ENCODE measurements at places on chromosomes 11 and 22.

- DNase-seq: peak; percentile 84
Measured at GRCh38 chr11:65558002-65558929, at the start of gene LTBP3. TSS of gene LTBP3 (minus strand) at chr11:65558359. CDS start at chr11:65557959, 400 bp downstream.

DNA sequence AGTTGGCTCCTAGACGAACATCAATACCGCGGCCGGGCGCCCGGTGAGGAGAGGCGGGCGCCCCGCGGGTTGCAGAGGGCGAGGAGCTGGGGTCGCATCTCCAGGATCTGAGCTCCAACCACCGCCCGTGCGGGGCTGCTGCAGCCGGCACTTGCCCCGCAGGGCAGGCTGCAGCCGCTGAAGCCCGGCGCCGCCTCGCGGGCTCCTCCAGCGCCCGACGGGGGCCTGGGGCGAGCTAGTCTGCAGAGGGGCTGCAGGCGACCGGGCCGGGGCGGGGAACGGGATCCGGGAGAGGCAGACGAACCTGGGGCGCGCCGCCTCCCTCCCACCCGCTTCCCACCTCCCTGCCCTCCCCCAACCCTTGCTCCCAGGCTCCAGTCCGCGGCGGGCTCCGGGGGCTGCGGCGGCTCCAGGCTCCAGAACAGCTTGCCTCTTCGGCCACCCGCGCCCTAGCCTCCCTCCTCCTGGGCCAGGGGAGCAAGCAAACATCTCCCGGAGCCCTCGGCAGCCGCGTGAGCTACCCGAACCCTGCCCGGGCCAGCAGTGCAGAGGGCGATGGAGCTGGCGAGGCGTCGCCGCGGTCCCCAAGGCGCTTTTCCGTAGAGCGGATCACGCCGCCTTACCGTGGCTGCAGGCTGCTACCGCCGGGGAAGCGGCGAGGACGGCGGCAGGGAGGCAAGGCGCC lies 802 bp downstream of the TENM4 start:
- peak; percentile 8 for DNase-seq

DNA sequence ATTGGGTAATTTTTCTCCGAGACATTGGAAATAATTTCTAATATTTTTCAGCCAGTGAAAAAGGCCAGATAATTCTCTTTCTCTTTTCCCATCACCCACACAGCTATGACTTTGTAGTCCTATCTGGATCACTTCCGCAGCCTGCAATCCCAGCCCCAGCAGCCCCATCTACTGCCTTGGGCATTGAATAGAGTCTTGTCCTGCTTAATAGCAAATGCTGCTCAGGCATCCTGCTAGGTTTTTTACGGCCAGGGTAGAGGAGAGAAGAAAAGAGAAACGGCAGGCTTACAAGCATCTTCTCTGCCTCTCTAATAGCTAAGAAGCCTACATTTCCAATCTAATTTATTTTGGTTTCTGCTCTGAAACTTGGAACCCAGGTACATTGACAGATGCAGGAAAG lies 154.3 kb upstream of the B3GAT1 start:
- no peak for DNase-seq

- no peak for DNase-seq
Measured at GRCh38 chr22:45771057-45771456, 99.4 kb downstream of the ATXN10 start.
